Sciatic nerve (tissue), 2 donors: ENCODE measurements at places on chromosomes 6 and 20.

DNA sequence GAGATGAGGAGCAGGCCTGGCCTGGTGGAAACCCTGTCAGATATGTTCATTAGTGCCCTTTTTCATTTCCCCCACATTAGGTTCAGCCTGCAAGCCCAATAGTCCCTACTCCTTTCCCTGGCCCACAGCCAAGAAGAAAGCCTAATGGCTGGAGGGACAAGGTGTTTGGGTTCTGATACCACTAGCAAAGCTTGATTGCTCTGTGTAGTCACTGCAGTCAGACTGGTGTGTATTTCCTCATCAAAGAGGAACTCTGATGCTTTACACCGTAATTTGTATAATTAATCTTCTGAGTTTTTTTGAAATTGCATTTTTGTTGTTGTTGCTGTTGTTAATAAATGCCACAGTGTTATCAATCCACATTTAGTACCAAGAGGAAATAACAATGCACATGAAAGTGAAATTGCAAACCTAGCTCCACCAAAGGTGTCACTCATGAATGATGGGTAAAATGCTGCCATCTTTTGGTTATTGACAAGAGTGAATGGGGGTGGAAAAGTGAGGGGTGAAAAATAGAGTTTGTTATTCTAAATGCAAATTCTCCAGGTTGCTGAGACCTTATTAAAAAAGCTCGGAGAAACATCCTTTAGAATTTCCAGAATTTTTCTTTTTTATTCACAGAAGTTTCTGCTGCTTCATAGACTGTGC lies 320.2 kb upstream of the POU3F2 start:
- DNase-seq, result no peak

- DNase-seq, result no peak
Measured at GRCh38 chr6:498795-499231, 107.3 kb downstream of the IRF4 start.

- DNase-seq, result no peak
Measured at GRCh38 chr6:15981956-15982355, 146.9 kb upstream of the MYLIP start.

DNA sequence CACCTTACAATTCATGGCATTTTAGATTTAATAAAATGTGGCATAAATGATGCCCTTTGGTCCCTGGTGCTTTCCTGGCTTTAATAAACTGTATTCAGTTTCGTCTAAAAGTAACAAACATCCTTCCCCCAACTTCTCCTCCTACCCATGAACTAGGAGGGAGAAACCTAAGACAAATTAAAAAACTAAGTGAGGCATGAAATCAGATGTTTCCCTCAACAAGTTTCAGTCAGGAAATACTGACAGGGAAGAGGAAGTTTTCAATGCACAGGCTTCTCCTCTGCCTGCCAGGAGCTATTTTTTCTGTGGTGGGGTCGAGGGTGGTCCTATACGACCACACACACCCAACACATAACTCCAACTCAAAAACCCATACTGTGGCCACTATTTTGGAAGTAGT lies 10.0 kb downstream of the HBS1L start:
- DNase-seq, result no peak

GRCh38 chr20:46073443-46073842 lies 16.3 kb downstream of the NCOA5 start:
- DNase-seq, result no peak

- no peak for DNase-seq
Measured at GRCh38 chr20:46802722-46803121, 91.9 kb upstream of the EYA2 start.

DNA sequence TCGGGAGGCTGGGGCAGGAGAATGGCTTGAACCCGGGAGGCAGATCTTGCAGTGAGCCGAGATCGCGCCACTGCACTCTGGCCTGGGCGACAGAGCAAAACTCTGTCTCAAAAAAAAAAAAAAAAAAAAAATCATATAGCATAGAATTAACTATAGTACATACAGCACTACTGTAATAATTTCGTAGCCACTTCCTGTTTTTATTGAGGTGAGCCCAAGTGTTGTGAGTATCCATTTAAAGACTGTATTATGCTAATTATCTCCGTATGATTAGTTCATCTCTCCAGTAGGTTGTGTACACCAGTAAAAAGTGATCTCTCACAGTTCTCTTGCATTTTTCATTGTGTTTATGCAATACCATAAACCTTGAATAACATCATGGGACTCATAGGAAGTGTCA lies 70.6 kb downstream of the IYD start:
- no peak for DNase-seq

DNA sequence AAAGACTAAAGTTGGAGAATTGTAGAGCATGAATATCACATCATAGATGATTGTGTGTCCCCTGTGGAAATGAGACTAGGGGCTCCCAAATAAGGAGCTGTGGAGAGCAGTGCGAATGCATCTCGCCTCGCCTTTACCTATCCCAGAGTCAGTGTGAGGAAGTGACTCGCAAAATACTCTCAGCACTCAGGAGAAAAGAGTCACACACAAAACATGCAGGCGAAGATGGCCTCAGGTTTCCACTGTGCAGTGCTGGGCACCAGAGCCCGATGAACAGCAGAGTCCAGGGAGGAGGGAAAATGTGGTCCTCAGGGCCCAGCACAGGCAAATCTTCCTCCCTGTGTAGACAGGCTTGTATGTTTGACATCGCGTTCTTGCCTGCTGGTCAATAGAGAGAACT lies 126.5 kb upstream of the AFDN start:
- DNase-seq, result peak; percentile 27

- DNase-seq, result no peak
Measured at GRCh38 chr20:61002090-61002489, 250.0 kb upstream of the CDH4 start.
